Stimulated activated CD4-positive, alpha-beta T cell treated with anti-CD3 and anti-CD28 coated beads, Interleukin-4, amount 100 ng/mL, for 24 hours (primary cell): ENCODE measurements at places on chromosomes 3 and 15.

DNA sequence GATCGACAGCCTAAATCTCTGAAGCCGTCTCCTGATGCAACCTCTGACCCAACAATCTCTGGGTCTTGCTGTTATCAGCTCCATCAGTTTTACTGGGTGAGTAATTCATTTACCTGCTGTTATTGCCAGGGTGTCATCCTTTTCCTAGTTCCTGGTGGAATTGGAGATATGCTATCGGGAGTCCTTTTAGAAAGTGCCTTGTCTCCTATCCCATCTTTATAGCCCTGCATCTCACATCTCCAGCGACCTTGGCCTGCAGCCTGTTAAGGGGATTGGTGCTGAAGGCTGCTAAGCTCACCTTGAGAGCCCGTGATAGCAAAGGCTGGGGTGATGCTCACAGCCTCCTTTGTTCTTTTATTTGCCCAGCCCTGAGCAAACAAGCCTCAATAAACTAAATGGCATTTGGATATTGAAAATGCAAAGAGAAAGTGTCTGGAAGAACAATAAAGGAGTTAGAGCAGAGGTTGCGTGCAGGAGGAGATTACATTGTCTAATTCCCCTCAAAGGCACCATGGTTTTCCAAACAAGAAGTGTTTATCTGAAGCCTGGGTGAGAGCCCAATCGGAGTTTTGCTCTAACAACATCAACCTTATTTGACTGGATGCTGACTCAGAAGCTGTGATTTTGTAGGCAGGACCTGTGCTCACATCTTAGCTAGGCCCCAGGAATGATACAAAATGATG is 101.8 kb downstream of the RPLP1 start:
- DNase-seq: no peak

DNA sequence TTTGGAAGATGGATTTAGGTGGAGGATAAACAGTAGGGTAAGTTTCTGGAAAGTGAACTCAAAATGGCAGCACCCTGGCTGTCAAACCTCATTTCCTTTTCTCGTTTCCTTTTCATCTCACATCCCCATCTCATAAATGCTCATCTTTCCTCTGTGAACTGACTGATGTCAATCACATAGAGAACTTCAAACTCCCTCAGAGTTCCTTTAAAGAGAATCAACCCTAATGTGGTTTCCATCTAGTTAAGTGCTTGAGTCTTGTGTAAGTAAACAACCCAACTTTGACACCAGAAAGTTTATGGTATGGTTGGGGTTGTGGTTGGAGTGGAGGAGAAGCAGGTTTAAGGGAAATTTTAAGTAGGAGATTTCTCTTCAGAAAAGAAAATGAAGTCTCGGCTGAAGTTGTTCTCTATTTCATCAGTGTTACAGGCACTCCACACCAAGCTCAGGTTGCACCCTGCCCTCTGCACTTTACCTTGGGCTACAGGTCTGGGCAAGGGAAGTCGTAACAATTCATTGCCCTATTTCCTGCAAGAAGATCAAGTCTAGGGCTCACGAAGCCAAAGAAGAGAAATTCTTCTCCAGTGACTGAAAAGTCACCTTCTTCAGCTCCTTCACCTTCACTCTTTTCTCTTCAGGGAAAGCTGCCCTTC is 34.4 kb upstream of the TNIK start:
- no peak for DNase-seq

- DNase-seq: no peak
Measured at GRCh38 chr15:66210684-66211083, 42.9 kb downstream of the MEGF11 start.

DNA sequence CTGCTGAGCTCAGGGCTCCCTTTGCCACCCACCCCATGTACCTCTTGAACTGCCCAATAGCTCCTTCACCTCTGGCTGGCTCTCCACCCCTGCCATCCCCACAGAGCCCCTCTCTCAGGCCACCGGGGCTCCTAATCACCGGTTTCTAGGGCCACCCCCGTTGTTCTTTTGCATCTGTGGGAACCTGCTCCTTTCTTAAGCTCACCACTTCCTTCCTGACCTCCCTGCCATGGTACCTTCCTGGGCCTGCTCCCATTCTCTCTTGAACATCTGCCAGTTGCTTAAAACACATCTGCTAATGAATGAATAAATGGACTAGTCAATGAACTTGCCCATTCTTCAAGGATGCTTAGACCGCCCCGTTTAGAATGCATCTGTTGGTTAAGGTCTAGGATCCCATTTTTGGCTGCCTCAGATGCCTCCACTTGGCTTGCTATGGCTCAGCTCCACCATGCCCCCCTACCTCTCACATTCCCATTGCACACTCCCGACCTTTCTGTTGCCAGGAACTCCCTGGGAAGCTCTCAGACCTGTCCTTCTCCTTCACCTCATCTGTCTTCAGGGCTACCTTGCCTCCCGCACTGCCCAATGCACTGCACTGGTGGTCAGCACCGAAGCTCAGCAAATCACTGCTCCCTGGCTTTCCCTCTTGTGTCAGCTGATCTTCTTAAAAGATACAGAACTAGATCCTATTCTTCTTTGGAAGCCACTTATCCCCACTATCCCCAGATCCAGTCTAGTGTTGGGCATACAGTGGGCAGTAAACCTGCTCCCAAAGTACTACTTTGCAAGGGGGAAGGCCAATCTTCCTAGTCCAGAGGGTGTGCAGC is 9.1 kb downstream of the AMOTL2 start:
- DNase-seq: no peak

- DNase-seq: no peak
Measured at GRCh38 chr15:84099181-84099580, 136.4 kb upstream of the GOLGA6L4 start.

- no peak for DNase-seq
Measured at GRCh38 chr3:196966526-196967401, 1.9 kb downstream of the PIGZ start.

GRCh38 chr15:74213858-74214284 is 11.3 kb upstream of the STRA6 start:
- no peak for DNase-seq

DNA sequence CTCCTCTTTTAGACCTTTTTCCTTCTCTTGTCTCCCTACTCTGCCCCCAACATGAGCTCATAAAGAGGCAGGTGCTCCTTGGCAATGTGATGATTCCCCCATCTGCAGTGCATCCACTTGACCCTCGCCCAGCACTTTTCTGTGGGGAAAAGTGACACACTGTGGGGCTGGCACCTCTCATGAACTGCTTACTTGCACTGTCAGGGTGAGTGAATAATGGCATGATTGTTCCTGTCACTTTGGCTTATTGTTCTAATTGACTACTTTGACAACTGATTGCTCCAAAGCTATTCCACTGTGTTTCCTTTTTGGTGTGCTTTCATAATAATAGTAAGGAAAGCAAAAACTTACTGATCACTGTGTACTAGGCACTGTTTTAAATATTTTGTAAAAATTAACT is 253.3 kb upstream of the SUCLG2 start:
- DNase-seq: no peak

DNA sequence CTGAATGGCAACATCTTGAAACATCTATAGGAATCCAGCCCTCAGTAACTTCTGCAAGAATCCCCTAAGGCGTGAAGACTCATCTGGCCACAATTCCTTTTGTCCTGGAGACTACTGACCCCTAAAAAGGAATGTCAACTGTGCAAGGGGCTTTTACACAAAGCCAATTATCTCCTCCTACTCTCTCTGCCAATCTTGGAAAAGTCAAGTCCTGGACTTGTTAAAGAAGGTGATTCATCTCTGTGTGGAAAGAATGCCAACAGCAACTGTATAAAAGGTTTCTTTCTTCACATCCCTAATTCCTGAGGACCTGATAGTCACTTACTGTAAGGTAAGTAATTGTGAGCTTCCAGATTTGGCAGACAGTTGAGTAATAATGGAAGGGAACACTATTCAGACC is 22.3 kb downstream of the THRB start:
- DNase-seq: no peak

DNA sequence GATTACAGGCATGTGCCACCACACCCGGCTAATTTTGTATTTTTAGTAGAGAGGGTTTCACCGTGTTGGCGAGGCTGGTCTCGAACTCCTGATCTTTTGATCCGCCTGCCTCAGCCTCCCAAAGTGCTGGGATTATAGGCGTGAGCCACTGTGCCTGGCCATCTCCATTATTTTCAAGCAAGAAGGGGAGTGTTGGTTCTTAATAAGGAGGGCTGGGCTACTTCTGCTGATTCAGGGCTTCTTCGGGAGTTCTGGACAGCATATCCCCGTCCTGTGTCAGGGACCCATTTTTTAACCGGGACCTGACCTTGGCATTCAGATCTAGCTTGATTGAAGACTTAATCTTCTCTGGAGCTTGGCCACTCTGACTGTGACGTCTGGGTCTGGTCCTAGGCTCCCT is 74.1 kb upstream of the SYN2 start:
- no peak for DNase-seq

- DNase-seq: peak; percentile 4
Measured at GRCh38 chr15:72685301-72685924, 569 bp downstream of the HIGD2B start.

GRCh38 chr3:111732252-111732879 is 126.7 kb upstream of the PHLDB2 start:
- no peak for DNase-seq

DNA sequence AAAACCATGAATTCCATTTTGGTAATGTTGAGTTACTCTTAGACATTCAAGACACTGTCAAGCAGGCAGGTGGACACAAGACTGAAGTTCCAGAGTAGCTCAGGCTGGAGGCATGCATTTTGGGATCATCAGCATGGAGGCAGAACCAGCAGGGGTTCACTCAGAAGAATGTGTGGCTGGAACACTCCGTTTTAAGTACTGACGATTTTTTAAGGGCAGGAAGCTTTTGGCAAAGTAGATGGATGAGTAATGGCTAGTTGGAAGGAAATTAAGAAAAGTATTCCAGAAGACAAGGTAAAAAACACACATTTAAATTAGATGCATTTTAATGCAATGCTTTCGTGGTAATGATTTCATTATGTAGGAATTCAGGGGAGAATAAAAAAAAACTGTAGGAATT is 420.4 kb downstream of the ROBO2 start:
- DNase-seq: no peak

GRCh38 chr3:8518138-8518537 is 16.5 kb downstream of the LMCD1 start:
- DNase-seq: no peak

DNA sequence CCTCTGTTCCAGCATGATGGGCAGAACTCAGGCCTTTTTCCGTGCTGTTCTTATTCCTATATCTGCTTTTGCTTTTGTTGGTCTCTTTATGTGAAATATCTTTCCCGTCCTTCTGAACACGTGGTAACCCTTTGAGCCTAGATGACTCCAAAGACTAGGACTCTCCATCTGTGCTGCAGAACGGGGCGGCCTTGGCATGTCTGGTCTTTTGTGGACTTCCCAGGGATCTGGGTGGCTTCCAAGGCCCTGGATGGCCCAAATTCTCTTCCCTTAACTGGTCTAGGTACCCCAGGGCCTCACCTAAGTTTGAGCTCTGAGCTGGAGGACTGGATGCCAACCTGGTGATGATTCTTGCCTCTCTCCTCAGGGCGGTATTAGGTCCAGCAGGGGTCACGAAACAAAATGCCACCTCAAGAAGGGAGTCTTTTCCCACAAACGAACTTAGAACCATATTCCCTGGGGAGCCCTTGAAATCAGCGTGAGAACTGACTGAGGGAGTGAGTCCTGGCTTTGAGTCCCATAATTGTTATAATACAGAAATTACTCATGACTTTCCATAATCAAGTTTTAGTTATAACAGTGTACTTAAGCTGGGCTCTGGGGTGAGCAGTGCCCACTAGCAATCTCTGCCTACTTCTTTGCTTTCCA is 13.8 kb downstream of the TLNRD1 start:
- DNase-seq: no peak

- DNase-seq: no peak
Measured at GRCh38 chr3:154178172-154178571, 57.0 kb downstream of the ARHGEF26 start.

DNA sequence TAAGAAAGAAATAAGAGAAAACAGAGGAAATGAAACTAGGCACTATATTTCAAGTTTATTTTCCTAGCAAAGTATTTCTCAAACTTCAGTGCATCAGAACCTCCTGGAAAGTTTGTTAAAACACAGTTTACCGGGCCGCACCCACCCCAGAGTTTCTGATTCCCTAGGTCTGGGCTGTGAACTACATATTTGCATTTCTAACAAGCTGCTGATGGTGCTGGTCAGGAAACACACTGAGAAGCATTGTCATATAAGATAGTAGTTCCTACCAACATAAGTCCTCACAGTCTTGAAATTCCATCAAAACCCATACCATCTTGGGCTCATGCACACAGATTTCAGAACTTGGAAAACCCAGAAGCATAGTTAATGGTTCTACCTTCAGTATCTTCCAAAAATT is 8.3 kb downstream of the SLC9A9 start:
- DNase-seq: no peak

DNA sequence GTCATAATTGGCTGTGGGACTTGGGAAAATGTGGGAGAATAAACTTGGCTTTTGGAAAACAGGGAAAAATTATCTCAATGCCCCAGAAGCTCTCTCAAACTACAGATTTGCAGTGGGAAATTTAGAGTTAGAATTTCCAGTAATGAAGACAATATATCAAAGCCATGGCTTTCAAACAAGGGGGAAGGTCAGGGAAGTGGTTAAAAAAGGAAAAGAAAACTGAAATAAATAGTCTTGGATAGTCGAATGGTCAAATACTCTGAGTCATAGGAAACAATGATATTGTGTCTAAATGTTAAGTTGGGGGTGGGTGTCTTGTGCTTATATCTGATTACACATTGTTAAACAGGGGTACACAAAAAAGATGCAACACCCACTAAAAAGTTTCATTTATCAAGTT is 272.4 kb upstream of the COL8A1 start:
- no peak for DNase-seq

DNA sequence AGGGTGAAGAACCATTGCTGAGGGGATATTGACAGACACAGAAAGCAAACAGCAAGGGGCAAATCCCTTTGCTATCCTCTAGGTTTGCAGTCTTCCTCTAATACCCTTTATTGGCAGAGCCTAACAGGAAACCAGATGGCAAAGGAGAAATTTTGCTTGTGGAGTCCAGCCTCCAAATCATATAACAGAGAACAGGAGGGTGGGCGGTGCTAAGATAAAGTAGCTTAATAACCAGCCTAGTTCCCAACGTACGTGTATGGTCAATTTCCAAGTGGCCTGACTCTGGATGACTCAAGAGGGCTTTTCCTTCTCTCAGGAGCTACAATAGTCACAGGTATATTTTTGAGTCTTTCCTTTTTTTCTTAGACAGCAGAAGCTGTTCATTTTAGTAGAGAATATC is 404.5 kb downstream of the PDCD6IP start:
- no peak for DNase-seq

GRCh38 chr3:11045536-11045935 is 53.0 kb downstream of the SLC6A1 start:
- no peak for DNase-seq

- no peak for DNase-seq
Measured at GRCh38 chr3:95627697-95628096, 1186.7 kb upstream of the EPHA6 start.

GRCh38 chr3:23270423-23270822 is 67.3 kb downstream of the UBE2E2 start:
- no peak for DNase-seq

DNA sequence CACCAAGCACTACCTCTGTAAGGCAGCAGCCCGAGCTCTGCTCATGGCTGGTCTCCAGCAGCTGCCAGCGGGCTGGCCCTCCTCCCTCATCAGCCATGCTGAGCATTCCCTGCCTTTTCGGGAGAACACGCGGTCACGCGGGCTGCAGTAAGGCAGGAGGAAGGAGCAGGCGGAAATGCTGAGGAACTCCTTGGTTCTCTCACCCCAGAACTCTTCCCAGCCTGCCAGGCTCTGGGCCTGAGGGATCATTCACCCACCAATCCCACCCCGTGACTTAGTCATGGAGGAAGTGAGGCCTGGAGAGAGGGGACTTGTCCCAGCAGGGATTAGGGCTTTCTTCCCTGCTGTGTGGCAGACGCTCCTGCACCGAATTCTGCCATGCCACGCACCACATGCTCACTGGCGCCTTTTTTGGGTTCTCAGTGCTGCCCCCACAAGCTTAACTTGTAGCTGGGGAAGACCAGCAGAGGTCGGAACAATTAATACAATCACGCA is 42.9 kb upstream of the RPL32 start:
- DNase-seq: no peak
